ENCODE measurements at places on chromosomes 5 and 9.

DNA sequence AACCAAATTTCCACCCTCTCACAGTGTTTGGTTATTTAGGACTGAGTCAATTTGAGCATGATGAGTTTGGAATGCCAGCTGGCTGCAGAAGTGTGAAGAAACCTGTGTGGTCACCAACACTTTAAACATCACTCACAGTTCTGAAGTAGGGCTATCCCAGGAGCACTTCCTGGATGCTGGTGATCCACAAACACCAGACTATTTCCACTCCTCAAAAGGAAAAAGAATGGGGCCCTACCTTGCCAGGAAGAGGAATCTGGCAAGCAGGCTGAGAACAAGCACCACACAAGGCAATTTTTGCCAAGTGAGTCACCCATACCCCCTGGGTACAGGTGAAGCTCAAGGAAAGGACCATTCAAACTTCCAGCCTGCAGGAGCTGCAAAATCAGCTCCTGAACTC, 294.2 kb upstream of the PTGER4 start:
- DNase-seq, result no peak

- no peak for DNase-seq
Measured at GRCh38 chr5:98656125-98656795, 117.2 kb upstream of the RGMB start.

GRCh38 chr5:104635227-104635626, 1072.6 kb upstream of the NUDT12 start:
- DNase-seq, result no peak

DNA sequence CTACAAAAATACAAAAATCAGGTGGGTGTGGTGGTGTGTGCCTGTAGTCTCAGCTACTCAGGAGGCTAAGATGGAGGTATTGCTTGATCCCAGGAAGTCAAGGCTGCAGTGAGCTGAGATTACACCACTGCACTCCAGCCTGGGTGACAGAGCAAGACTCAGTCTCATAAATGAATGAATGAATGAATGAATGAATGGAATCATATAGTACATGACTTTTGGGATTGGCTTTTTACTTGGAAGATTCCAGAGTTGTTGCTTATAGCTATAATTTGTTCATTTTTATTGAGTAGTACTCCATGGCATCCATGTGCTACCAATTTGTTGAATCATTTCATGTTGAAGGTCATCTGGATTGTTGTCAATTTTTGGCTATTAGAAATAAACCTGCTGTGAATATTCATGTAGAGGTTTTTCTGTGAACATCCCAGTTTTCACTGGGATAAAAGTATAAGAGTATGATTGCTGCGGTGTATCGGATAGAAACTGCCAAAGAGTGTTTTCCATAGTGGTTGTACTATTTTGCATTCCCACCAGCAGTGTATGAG, 19.9 kb downstream of the ERBIN start:
- no peak for DNase-seq
